Stimulated activated CD8-positive, alpha-beta memory T cell treated with anti-CD3 and anti-CD28 coated beads, Interleukin-4, amount 100 ng/mL, for 4 hours (primary cell): ENCODE measurements at places on chromosomes 2 and 18.
A peak's percentile ranks its signal among the peaks of the same experiment; 100 is the strongest.

- no peak for DNase-seq
These were observed 507.6 kb upstream of the TNP1 start for GRCh38 chr2:217367464-217367863.

GRCh38 chr2:31219131-31219969 lies 2.0 kb upstream of the CAPN14 start:
- DNase-seq, result no peak

- DNase-seq, result peak; percentile 22
These were observed 40.1 kb downstream of the DOCK10 start for GRCh38 chr2:225002039-225002655.

- no peak for DNase-seq
These were observed 7.5 kb downstream of the GALNT1 start for GRCh38 chr18:35588995-35589394.

- no peak for DNase-seq
These were observed 724.5 kb downstream of the EPHA4 start for GRCh38 chr2:220847589-220847988.

DNA sequence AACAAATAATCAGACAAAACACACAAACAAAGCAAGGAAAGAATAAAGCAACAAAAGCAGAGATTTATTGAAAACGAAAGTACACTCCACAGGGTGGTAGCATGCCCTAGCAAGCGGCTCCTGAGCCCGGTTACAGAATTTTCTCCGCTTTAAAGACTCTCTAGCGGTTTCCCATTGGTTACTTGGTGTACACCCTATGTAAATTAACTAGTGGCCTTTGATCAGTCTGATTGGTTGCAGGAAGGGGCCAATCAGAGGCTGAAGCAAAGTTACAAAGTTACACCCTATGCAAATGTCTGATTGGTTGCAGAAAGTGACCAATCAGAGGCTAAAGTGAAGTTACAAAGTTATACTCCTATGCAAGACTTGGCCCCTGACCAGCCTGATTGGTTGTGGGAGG lies 242.9 kb downstream of the LDLRAD4 start:
- DNase-seq, result no peak

GRCh38 chr18:9757827-9758621 lies 49.9 kb downstream of the RAB31 start:
- no peak for DNase-seq

GRCh38 chr2:45938649-45939511 lies 287.4 kb downstream of the PRKCE start:
- DNase-seq, result no peak

DNA sequence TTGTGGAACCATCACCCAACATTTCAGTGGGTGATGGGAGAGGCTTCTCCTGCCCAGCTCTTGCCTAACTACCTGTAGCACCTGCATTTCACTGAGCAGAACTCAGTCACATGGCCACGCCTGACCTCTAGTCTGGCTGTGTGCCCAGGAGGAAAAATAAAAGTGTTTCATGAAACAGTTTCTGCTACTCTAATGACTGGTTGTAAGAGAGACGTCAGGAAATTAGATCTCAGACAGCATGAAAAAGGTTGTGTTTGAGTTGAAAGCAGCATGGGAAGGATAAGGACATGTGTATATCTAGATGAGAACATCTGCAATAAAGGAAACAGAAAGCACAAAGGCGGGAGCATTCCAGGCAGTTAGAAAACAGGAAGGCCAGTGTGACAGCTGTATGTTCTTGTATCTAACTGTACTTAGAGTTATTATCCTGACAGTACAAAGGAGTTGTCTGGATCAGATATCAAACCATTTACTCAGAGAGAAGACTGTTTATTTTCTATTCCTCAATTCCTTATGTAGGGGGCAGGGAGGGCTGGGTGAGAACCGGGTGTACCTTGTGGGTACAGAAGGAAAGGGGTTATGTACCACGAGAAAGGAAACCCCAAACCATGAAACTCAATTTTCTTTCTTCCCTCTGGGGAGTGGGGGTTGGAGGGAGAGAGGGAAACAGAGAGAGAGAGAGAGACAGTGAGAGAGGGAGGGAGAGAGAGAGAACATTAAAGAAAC lies 307.4 kb upstream of the VWC2L start:
- DNase-seq, result no peak

DNA sequence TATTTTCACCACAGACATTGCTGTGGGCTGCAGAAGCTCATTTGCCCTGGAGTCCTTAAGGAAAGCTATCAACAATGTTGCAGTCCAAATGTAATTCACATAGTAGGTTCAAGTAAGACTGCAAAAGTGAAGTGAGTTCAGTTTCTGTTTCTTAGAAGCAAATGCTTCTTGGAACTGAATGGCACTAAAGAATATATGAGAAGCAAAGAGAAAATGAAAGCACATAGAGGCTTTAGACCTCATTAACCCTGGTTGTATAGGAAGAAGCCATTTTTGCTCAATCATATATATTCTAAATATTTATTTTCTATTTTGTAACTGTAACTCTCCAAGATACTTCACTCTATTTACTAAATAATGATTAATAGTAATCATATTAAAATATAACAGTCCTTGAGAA lies 292.0 kb downstream of the ZNF804A start:
- DNase-seq, result no peak

- DNase-seq, result no peak
These were observed 170.8 kb downstream of the DDX1 start for GRCh38 chr2:15762449-15762848.

DNA sequence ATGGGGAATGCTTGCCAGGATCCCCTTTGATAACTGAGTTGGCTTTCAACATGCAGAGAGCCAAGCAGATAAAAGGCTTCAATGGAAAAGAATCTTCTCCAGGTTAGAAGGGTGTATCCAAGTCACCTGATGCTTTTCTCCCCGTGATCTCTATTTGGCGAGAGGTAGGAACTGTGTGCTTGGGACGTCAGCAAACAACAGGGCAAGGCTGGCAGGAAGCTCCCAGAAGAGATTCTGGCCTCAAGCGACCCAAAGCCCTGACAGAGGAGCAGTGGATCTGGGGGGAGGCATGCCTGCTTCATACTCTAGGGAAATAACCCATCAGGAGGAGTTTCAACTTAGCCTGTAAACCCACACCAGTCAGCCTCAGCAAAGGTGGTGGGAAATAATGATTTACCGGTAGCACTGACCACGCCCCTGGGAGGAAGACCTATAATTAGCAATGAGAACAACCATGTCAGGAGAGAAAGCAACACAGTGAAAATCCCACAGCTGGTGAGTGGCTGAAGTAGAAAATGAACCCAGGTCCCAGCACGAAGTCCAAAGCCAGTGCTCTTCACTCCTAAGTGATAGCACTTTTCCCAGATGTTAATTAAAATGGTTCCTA lies 76.3 kb upstream of the SEC11C start:
- DNase-seq, result no peak

GRCh38 chr2:232543928-232544631 lies 4.6 kb downstream of the CHRNG start:
- DNase-seq, result no peak

GRCh38 chr2:156331572-156332283 lies 793 bp downstream of the NR4A2 start:
- DNase-seq, result no peak

- no peak for DNase-seq
These were observed 100.1 kb upstream of the ARHGAP15 start for GRCh38 chr2:143029141-143029540.

GRCh38 chr2:69762513-69763494 lies 20.9 kb downstream of the ANXA4 start:
- no peak for DNase-seq

DNA sequence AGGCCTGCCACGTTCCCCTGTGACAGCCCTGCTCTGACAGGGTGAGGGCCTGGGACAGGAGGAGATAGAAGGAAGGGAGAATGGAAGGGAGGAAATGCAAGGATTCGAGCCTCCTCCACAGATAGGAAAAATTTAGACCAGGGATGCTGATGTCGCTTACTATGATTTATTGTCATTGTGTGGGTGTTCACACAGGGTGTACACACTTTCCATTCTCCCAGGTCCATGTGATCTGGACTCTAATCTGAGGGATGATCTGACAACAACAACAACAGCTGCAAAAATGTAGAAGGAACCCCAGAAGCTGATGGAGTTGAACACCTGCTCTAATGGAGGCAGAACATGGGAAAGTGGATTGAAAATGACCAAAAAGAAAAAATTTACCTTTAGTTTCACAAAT lies 231.7 kb upstream of the TNP1 start:
- DNase-seq, result no peak

DNA sequence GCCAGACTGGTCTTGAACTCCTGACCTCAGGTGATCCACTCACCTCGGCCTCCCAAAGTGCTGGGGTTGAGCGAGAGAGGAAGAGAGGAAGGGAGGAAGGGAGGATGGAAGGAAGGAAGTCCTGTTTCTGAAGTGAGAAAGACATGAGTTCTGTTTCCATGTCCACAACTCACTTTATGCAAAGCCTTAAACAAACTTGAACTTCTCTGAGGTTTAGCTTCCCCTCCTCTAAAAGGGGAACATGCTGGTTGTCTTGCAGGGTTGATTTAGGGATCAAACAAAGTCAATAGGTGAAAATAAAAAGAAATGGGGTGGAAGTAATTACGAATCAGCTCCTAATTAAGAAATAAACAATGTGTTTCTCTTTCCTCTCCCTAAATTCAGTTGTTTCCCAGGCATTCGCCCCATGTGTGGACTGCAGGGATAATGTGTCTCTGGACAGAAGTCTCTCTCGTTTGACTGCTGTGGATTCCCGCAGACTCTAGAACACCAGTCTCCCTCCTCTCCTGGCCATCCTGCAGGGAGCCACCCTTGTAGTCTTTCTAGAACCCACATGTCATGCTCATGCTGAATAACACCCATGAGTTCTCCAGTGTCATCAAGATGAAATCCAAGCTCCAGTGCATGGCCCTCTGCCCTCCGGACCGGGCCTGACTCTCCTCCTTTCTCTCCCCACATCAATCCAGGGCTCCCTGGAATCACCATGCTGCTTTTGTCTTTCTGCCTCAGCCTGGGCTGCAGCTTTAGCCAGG lies 229.3 kb upstream of the TRIB2 start:
- no peak for DNase-seq

DNA sequence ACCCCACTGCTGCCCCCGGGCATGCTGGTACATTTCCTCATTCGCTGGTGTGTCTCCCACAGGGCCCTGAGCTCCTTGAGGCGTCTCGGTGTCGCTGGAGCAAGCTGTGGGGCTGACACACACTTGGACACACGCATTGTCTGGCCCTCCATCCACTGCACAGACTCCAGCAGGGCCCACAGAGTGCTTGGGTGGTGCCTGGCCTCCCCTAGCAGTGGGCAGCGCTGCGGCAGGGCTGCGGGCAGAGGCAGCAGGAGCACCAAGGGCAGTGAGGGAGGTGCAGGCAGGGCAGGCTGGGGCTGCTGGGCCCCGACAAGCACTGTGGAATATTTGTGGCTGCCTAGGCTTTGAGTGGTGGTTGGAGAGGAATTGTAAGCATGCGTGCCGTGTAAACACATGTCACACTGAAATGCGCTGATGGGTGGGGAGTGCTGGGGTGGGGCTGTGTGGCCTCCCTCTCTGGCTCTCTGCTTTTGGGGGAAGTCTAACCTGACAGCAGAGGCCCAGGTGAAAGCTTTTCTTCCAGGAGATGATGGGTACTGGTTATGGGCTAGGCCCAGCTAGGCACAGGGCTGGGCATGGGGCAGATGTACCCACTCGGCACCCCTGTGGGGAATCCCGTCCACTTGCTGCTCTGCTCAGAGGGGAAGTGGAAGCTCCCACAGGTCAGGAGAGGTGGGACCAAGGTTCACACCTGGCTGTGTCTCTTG lies 55.5 kb upstream of the HS6ST1 start:
- no peak for DNase-seq

DNA sequence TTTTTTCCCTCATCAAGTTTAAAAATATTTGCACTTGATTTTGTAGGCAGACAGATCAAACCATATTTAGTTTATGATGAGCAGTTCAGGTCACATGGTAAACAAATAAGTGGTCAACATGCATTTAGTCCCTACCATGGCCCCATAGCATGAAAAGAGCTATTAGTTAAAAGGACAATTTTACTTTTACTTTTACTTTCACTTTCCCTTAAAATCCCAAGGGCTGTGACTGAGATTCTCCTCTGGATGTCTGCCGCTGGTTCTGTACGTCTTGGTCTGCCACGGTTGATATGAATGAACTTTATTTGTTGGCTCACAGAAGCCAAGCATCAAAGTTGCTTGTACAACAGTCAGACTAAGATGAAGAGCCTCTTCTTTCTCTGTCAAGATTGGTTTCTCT lies 626.2 kb upstream of the CDH7 start:
- no peak for DNase-seq

DNA sequence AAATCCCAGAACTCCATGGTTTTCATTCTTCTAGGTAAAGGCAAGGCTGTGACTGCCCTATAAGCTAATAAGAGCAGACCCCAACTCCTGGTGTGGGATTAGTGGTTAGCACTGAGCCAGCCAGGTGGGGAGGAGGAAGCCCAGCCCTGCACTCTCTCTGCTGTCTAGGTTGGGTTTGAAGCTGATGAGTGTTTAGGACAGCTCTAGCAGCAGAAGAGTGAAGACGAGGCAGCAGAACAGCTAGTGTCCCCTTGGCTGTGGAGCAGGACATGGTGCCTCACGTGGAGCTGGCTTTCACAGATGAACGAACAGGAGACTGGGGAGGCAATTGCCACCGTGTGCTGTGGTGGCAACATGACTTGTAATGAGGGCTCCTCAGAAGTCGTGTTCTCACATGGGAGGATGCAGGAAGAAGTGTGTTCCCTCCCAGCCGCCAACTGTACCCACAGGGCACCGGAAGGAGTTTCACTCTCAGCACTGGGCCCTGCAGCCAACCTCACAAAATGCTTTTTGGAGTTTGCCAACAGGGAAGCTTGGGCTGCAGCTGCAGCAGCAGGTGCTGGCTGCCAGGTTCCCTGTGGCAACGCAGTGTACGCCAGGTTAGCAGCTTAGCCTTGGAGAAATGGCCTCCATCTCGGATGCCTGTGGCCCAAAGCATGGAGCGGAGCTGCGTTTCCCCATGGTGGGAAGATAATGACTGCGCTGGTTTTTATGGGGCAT lies 328.2 kb downstream of the SETBP1 start:
- DNase-seq, result no peak

GRCh38 chr2:173307293-173307692 lies 47.4 kb upstream of the CDCA7 start:
- no peak for DNase-seq

- no peak for DNase-seq
These were observed 82.2 kb upstream of the LTBP1 start for GRCh38 chr2:32864334-32865111.

DNA sequence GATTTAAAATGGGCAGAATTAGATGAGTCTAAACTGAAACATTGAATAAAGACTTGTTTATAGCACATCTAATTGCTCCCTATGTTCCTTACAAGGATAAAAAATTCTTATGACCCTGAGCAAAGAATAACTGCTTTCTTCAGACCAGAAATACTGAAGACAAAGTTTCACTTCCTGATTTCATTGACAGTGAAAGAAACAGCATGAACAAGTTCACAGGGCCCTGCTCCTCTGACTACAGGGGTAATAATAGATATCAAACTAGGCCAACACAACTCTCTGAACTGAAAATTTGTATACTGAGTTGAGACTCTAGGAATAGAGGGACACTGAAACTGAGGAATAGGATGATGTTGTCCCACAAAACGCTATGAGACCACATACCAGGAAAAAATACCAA lies 1383.3 kb upstream of the CDH2 start:
- DNase-seq, result no peak

- no peak for DNase-seq
These were observed 238.7 kb upstream of the COPS8 start for GRCh38 chr2:236847023-236847422.
